Epithelial cell of esophagus (primary cell): ENCODE measurements at places on chromosomes 4 and X.
A peak's percentile ranks its signal among the peaks of the same experiment; 100 is the strongest.

GRCh38 chr4:187996502-187997177, 1.1 kb downstream of the ZFP42 start:
- no peak for DNase-seq

- no peak for DNase-seq
Observed at GRCh38 chr4:3481113-3481531, 18.0 kb downstream of the DOK7 start.

DNA sequence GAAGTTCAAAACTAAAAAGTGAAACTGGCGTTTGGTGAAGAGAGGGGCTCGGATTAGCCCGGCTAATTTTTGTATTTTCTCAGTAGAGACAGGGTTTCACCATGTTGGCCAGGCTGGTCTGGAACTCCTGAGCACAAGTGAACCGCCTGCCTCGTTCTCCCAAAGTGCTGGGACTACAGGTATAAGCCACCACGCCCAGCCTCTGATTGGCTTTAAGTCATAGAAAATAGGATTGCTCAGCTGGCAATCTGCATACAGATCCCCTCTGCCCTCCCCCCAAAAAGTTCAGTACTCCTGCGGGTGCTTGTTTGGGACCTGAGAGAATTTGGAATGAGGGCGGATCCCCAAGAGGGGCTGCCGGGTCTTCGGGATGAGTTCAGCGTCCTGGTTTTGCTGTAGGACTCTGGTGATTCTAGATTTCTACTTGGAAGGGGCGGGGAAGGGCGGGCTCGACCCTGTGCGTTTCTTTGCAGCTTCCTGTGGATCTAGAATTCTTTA, 537 bp upstream of the PRKX start:
- peak; percentile 31 for DNase-seq

- peak; percentile 89 for DNase-seq
Observed at GRCh38 chrX:23779025-23779424, 3.9 kb upstream of the SAT1 start.

- no peak for DNase-seq
Observed at GRCh38 chr4:1821679-1822567, 28.8 kb downstream of the FGFR3 start.

DNA sequence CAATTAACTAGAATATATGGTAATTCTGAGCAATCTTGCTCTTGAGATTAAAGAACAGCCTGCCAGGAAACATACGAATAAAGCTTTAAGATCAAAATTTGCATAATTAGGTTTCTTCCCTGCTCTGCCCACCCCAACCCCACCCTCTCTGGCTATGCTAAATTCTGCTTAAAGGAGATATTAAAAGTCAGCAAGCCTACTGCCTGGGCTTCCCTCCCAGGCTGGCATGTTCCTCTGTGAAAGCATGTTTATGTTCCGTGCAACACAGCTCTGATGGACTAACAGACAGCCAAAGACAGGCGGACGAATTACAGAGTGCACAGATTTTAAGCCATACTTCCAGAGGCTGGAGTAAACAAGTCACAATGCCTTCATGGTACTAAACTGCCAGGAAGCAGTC, 28.4 kb downstream of the CD99L2 start:
- DNase-seq, result no peak

DNA sequence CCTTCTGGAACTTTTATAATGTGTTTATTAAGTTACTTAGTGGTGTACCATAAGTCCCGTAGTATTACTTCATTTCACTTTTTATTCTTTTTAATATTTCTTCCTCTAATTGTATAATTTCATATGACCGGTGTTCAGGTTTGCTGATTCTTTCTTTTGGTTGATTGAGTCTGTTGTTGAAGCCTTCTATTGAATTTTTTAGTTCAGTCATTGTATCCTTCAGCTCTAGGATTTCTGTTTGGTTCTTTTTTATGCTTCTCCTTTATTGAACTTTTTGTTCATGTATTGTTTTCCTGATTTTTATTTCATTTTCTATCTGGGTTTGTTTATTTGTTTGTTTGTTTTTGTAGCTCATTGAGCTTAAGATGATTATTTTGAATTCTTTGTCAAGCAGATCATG, 8.8 kb downstream of the CEP44 start:
- DNase-seq, result no peak

GRCh38 chr4:40180356-40180755, 16.5 kb upstream of the RHOH start:
- peak; percentile 92 for DNase-seq

- DNase-seq, result no peak
Observed at GRCh38 chr4:145888393-145888792, 50.2 kb downstream of the ZNF827 start.

DNA sequence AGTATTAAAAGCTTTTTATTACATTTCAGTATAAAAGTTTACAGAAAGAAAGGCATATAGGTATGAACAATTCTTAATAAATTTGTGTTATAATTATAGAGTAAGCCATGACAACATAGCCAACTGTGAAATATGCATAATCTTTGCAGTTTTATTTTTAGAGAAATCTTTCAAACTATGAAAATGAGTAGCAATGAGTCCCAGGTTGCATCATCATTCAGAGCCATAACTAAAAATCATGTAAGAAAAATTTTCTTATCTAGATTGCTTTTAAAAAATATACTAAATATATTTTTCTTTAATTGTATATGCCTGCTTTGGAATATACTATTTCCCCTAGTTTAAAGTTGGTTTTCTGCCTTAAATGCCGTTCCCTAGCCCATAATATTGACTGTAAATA, 54.8 kb upstream of the NAF1 start:
- no peak for DNase-seq

- peak; percentile 73 for DNase-seq
Observed at GRCh38 chr4:81424336-81424735, 47.4 kb downstream of the RASGEF1B start.

DNA sequence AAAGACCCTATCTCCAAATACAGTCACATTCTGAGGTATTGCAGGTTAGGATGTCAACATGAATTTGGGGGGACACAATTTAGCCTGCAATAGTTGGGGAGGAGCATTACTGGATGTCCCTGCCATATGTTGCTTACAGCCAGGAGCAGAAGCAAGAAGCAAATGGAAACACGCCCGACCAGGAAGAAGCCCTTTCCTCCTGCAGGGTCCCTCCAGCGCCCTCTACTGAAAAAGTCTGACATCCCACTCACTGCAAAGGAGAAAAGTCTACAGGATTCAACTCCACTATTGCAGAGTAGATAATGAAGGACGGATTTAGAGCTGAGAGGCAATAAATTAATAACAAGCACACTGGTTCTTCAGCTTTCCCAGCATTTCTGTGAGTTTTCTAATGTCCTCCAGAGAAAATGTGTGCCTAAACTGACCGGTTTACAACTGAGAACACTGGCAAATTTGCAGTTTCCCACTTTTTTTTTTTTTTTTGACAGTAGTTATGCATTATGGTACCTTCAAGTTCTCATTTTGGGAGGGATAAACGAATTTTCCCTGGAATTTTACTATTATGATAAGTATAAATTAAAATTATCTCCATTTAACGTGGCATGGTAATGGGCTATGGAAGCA, 31.7 kb downstream of the COQ2 start:
- peak; percentile 82 for DNase-seq

DNA sequence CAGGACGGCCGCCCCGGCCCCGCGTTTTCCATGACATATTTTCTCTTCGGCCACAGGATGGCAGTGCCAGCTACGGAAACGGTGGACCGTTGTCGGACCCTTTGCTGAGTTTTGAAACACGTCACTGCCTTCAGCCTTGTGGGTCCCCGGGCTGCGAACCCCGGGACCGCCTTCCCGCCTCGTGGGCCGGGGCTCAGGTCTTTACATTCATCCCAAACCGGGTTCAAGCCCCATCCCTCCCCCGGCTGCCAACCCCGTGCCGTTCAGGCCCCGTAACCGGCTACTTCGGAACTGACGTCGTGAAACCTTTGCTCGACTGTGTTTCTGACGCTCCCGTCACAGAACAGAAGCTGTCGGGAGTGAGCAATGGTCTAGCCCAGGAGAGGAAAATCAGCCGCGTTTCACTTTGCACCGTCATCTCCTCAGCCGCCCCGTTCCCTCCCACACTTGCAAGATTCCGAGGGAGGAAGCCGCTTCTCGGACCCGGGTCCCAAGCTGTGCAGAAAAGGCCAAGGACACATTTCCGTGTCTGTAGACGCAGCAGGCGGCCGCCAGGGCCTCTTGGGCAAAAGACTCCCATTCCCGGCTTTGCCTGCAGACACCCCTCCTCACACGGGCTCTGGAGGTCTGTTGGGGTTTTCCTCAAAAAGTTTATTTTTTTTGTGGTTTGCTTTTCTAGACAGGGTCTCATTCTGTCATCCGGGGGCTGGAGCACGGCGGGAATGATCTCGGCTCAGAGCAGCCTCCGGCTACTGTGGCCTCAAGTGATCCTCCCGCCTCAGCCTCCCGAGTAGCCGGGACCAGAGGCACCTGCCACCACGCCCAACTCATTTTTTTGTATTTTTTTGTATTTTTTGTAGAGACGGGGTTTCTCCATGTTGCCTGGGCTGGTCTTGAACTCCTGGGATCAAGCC, 41.4 kb upstream of the PPP2R3B start:
- no peak for DNase-seq

- no peak for DNase-seq
Observed at GRCh38 chr4:146458594-146458993, 63.1 kb downstream of the SLC10A7 start.

DNA sequence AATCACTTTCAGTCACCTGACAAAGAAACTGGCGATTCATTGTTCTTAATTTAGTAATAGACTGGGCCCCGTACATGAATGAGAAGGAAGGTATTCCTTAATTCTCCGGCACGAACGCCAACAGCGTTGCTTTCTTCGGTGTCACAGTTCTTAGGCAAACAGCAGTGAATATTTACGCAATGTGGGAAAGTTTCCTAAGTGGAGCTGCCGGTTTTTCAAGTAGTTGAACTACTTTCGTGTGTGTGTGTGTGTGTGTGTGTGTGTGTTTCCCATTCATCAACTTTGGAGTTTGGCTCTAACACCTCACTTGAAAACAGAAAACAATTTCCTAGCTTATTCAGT, 651 bp downstream of the NXT2 start:
- DNase-seq, result peak; percentile 93

GRCh38 chr4:89193843-89194242, 82.5 kb downstream of the TIGD2 start:
- no peak for DNase-seq

- DNase-seq, result no peak
Observed at GRCh38 chrX:7233580-7234406, 85.8 kb upstream of the PUDP start.

GRCh38 chr4:104099141-104099540, 379.4 kb upstream of the TACR3 start:
- no peak for DNase-seq

DNA sequence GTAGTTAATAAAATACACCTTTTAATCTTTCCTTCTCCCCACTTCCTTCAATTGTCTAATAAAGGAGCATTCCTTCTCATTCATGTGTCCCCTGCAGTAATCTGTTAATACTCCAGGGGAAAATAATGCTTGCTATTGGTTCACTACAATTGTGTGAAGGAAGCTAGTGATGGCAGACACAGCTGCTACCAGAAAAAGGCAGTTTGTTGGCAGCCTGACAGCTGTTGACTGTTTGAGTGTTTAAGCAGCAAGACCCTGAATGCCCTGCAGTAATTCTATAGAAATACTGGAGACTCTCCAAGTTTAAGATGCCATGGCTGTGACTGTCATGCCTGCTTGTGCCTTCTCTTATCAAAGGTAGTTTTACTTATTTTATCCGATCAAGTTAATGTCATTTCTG, 359.5 kb downstream of the C4orf33 start:
- no peak for DNase-seq

GRCh38 chr4:168863719-168864647, 146.1 kb downstream of the CBR4 start:
- no peak for DNase-seq

- no peak for DNase-seq
Observed at GRCh38 chr4:170336238-170336775, 246.6 kb upstream of the AADAT start.

- DNase-seq, result no peak
Observed at GRCh38 chrX:43731086-43731485, 75.0 kb downstream of the MAOA start.

DNA sequence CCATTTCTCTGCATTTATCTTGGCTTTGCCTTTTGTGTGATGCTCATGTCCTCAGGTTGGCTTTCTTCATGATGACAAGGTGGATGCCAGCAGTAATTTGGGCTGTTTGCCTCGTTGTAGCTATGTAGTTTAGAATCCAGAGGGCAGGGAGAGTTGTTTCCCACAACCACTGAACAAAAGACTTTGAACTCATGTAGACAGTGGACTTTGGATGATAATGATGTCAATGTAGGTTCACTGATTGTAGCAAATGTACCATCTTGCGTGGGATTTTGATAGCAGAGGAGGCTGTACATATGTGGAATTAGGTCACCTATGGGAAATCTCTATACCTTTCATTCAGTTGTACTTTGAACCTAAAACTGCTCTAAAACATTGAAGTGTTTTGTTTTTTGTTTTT, 41.3 kb downstream of the MND1 start:
- no peak for DNase-seq

- no peak for DNase-seq
Observed at GRCh38 chr4:38292529-38292928, 332.3 kb downstream of the PTTG2 start.

- peak; percentile 83 for DNase-seq
Observed at GRCh38 chrX:70289793-70290770, at the start of the genes KIF4A and PDZD11. Gene KIF4A, plus strand, starts transcription at chrX:70290104. Its CDS starts 355 bp downstream, at chrX:70290459. Gene PDZD11, minus strand, starts transcription at chrX:70289927. Its CDS starts 586 bp downstream, at chrX:70289341.

GRCh38 chr4:42483426-42484379, 86.4 kb downstream of the SHISA3 start:
- peak; percentile 22 for DNase-seq

DNA sequence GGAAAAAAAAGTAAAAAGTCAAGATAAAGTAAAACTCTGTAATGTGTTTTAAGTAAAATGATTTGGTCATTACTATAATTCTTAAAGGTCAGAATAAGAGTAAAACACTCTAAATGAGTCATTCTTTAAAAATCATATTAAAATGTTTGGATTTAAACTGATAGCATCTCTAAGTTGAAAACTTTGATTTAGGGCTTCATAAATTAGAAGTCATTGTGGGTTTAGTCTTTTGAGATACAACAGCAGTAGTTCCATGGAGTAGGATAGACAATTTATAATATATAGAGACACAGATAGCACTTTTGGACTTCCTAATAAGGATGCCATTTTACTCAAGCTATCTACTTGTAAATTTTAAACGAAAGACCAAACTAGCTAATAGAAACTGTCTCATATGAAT, 77.1 kb upstream of the PABPC4L start:
- DNase-seq, result no peak
